Fibroblast of skin of left quadriceps (primary cell): ENCODE measurements at places on chromosomes 12 and 14.

- DNase-seq = no peak
Observed at GRCh38 chr12:120225852-120226640, 25.1 kb upstream of the RPLP0 start.

GRCh38 chr12:8145754-8146441, 10.9 kb upstream of the ZNF705A start:
- peak; percentile 75 for DNase-seq

DNA sequence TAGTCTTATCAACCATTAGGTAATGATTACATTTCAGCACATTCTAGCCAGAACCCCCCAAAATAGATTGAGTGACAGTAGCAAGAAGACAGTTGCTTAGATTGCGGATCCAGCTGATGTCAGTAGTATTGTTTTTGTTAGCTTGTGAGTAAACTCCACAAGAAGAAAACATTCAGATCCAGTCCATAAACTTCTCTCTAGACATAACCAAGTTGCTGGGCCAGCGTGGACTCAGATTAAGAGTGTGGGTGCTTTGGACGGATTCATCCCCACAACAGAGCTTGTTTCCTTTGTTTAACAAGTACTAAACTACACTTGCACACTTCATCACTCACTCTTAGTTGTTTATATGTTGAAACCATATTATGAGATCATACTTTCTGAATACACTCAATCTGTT, 293.4 kb downstream of the NPAS3 start:
- DNase-seq = no peak

- DNase-seq = no peak
Observed at GRCh38 chr14:28407031-28407825, 359.4 kb upstream of the FOXG1 start.
